ENCODE measurements at places on chromosomes 16 and 17.

GRCh38 chr17:79877041-79877440 lies 37.8 kb upstream of the CBX4 start:
- DNase-seq, result no peak

- no peak for DNase-seq
These were observed 76.2 kb downstream of the CCT6B start for GRCh38 chr17:34885076-34885475.

- no peak for DNase-seq
These were observed 33.1 kb upstream of the DDX52 start for GRCh38 chr17:37676115-37676925.

DNA sequence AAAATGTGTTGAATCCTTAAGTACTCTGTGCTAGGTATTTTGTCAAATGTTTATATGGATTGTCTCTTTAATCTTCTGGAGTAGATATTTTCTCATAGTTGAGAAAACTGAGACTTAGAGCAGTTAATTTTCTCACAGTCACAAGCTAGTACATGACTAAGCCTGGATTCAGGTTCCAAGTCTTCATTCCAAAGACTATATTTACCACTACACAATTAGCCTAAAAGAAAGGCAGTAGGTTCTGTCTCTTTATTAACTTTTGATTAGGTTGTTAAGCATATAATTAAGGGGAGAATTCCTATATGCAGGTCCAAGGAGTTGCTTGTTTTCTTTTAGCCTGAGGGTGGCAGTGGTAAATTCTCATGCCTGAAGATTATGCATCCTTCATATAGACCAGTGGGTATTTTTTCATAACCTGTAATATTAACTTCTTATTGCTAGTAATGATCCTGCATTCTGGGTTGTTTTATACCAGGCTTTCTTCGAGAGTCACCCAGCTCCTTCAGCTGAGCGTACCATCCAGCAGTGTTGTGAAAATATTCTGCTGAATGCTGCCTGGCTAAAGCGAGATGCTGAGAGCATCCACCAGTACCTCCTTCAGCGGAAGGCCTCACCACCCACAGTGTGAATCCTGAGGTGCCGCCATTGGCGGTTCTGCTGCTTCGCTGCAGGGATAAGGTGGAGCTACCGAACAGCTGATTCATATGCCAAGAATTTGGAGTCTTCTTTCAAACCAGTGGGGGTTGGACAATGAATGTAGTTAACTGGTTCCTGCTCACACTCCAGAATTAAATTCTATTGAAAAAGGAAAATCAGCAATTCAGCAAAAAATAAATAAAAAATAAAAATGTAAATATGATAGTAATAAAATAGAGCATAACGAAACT lies 28.2 kb upstream of the KPNB1 start:
- DNase-seq, result no peak

GRCh38 chr16:16045879-16046278 lies 96.5 kb downstream of the ABCC1 start:
- no peak for DNase-seq

All from CD4-positive, alpha-beta T cell treated with Interleukin-6 for 4 hours (primary cell).